Naive thymus-derived CD4-positive, alpha-beta T cell (primary cell): ENCODE measurements at places on chromosomes 4 and X.

DNA sequence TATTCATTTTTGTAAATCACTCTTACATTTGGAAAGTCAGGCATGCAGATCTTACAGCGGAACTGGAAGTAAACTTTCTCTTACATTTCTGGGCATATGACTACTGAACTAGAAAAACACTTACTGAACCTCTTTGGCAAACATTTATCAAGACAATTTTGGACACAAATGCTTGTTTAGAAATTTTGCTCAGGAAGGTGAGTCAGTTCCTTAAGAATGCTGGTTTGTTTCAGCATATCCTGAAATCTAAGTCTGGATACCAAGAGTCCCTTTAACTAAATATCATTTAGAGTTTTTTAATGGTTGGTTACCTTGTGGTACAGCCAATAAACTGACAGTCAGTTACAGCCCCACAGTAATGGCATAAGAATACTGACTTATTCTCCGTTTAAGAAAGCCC is 15.0 kb downstream of the SHISA3 start:
- peaks cover 18% of the 10 kb centered on the region for H3K36me3 ChIP-seq
- no peak overlapping the region for H3K27ac ChIP-seq
- DNase-seq: no peak
- H3K4me1 ChIP-seq: no peaks in the 10 kb centered on the region
- no peak overlapping the region for H3K4me3 ChIP-seq
- H3K27me3 ChIP-seq: no peaks in the 10 kb centered on the region

GRCh38 chr4:8348071-8348470 is 78.5 kb downstream of the HTRA3 start:
- no peak overlapping the region for H3K27ac ChIP-seq
- no peaks in the 10 kb centered on the region for H3K27me3 ChIP-seq
- no peak overlapping the region for H3K4me3 ChIP-seq
- no peak for DNase-seq
- no peaks in the 10 kb centered on the region for H3K36me3 ChIP-seq

DNA sequence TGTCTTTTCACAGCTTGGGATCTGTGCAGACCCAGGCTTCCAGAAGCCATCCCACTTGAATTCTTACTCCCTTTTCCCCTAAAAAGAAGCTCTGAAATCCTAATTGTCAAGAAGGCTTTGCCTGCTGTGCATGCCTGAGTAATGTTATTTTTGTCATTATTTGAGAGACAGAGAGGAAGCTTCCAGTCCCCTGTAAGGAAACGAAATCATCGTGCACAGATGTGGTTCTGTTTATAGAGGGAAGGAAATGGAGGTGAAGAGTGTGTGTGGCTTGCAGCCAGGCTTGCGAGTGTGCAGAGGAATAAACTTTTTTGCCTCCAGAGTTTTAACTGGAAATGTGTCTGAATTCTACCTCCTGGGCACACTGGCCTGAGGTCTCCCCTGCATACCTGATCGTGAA is 70.2 kb downstream of the TBL1X start:
- no peak overlapping the region for H3K4me3 ChIP-seq
- no peak overlapping the region for H3K27ac ChIP-seq
- no peak for DNase-seq
- no peaks in the 10 kb centered on the region for H3K27me3 ChIP-seq
- H3K4me1 ChIP-seq: peaks cover 8% of the 10 kb centered on the region

DNA sequence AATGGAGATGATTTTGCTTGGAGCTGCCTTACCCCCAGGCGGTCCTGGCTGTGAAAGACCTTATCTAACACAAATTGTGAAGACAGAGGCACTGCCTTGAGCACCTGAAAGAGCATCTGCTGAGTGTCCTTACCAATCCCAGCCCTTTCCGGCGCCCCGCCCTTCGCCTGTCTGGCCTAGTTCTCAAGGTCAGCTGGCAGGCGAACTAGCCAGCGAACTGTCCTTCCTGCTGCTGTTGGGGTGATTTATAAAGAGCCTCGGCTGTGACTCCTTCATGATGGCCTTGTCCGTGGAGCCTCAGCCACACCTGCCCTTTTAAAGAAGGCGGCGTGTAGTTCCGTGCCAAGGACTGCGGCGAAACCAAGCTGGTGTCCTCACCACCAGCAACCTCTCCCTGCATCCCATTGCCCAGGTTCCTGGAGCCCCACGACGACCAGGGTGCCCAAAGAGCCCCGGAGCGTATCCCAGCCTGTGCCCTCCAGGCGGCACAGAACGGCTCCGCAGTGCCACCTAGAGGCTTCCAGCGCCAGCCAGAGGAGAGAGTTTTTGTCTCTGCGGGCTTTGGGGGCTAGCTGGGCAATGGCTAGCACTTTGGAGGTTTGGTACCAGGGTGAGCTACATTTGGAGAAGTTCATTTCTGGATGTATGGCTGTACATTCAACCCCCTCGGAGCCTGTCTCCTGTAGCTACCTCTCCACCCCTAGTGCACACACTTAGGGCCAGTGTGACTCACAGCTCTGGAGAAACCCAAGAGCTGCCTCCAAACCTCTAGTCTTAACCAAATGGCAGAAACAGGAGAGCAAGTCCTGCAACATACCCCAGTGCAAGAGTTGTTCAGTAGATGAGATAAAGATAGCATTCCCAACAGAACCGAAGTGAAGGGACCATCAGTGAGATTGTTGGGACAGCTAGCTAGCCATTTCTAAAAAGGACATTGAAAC is 36.8 kb upstream of the VMA21 start:
- no peaks in the 10 kb centered on the region for H3K36me3 ChIP-seq
- no peaks in the 10 kb centered on the region for H3K4me1 ChIP-seq
- peak; percentile 7 for DNase-seq
- peaks cover 5% of the 10 kb centered on the region for H3K27me3 ChIP-seq
- H3K4me3 ChIP-seq: peak overlapping the region; percentile 26
- H3K27ac ChIP-seq: no peak overlapping the region

DNA sequence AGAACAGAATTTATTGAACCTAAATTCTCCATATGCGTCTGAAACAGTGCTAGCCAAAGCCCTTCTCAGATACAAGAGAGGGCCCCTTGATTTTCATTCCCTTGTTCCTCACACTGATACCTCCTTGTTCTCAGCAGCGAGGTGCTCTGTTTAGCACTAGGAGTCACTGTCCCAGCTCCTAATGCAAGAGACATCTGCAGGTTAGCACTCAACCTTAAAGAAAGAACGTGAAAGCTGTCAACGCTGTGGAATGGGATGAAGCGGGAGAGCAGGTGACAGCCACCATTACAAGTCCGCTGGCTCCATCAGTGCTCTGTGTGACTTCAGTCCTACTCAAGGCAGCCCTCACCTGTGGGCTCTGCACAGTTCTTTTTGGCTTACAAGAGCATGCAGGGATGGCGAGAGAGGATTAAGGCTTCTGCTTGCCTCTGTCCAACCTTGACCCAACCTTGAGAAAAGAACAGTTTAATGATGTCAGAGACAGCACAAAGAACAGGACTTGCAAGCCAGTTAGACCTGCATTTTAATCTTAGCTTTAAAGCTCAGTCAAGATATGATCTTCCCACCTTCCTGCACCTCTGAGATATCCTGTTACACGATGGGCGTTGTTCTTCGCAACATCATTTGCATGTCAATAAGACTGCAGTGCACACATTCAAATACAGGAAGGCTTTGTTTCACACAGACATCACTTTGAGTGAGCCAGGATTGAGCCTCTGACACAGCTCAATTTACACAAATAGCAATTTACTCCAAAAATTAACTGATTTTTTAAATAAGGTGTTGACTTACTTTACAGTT is 95.1 kb downstream of the ARSF start:
- no peak overlapping the region for H3K27ac ChIP-seq
- no peak for DNase-seq
- no peak overlapping the region for H3K4me3 ChIP-seq
- no peaks in the 10 kb centered on the region for H3K4me1 ChIP-seq

GRCh38 chrX:18129690-18130089 is 91.0 kb downstream of the BEND2 start:
- DNase-seq: no peak
- no peak overlapping the region for H3K27ac ChIP-seq
- no peak overlapping the region for H3K4me3 ChIP-seq
- H3K27me3 ChIP-seq: no peaks in the 10 kb centered on the region

GRCh38 chr4:80407246-80407645 is 71.7 kb downstream of the CFAP299 start:
- no peaks in the 10 kb centered on the region for H3K36me3 ChIP-seq
- no peaks in the 10 kb centered on the region for H3K27me3 ChIP-seq
- DNase-seq: no peak
- H3K4me1 ChIP-seq: no peaks in the 10 kb centered on the region
- no peak overlapping the region for H3K4me3 ChIP-seq
- no peak overlapping the region for H3K27ac ChIP-seq

GRCh38 chr4:182320580-182320979 is 77.4 kb downstream of the TENM3 start:
- no peak overlapping the region for H3K4me3 ChIP-seq
- no peaks in the 10 kb centered on the region for H3K36me3 ChIP-seq
- no peak overlapping the region for H3K27ac ChIP-seq

- H3K4me3 ChIP-seq: no peak overlapping the region
- no peaks in the 10 kb centered on the region for H3K4me1 ChIP-seq
- DNase-seq: no peak
Measured at GRCh38 chrX:8721536-8721935, 10.4 kb downstream of the ANOS1 start.

- H3K4me3 ChIP-seq: no peak overlapping the region
- no peaks in the 10 kb centered on the region for H3K36me3 ChIP-seq
- H3K4me1 ChIP-seq: no peaks in the 10 kb centered on the region
- H3K27me3 ChIP-seq: no peaks in the 10 kb centered on the region
Measured at GRCh38 chr4:99827454-99827853, 10.8 kb downstream of the DAPP1 start.

DNA sequence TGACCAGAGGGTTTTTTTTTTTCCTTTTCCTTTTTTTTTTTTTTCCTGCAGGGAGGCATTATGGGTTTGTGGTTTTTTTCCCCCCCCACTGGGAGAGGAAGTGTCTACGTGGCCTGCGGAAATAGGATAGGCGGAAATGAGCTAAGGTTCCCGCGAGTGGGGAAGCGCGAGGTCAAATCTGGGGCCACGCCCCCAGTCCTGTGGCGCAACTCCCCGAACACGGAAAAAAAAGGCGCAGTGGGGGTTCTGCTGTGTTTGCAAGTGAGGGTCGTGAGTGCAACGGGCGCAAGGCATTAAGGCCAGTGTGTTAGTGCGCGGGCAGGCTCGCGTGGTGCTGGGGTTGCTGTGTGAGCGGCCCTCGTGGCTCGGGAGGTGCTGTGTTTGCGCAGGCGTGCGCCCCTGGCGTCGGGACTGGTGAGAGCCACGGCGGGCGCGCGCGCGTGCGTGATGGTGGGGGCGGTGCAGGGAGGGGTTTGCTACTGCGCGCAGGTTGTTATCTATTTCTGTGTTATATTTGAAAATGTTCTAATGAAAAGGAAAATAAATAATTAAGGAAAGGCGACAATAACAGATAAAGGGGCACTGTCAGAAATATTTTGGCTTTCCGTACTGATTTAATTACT is 685 bp upstream of the MORF4L2 start:
- H3K36me3 ChIP-seq: no peaks in the 10 kb centered on the region
- peak; percentile 91 for DNase-seq
- H3K27me3 ChIP-seq: no peaks in the 10 kb centered on the region
- H3K4me1 ChIP-seq: peaks cover 13% of the 10 kb centered on the region

DNA sequence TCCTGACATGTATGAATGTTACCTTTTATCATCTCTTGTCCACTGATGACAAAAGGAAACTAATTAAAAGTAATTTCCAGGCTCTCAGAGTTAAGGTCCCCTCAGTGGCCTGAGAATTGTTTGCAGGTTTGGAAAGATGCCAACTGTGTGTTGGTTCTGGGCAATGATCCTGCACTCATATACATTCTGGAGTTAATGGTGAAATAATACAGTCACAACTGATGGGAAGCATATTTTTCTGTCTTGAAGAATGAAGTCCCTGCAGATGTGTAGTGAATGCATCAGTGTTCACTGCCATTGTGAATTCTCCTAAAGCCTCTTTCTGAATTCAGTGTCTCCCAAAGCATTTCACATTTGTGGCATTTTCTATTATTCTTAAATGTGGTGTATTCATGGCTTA is 238.1 kb upstream of the PPP1R2C start:
- no peaks in the 10 kb centered on the region for H3K4me1 ChIP-seq
- H3K27ac ChIP-seq: no peak overlapping the region
- no peak overlapping the region for H3K4me3 ChIP-seq
- no peak for DNase-seq
- H3K27me3 ChIP-seq: no peaks in the 10 kb centered on the region

- no peak overlapping the region for H3K4me3 ChIP-seq
- no peaks in the 10 kb centered on the region for H3K4me1 ChIP-seq
- no peak overlapping the region for H3K27ac ChIP-seq
- no peaks in the 10 kb centered on the region for H3K36me3 ChIP-seq
- H3K27me3 ChIP-seq: peaks cover 16% of the 10 kb centered on the region
Measured at GRCh38 chrX:137567682-137568232, 1.8 kb downstream of the ZIC3 start.

DNA sequence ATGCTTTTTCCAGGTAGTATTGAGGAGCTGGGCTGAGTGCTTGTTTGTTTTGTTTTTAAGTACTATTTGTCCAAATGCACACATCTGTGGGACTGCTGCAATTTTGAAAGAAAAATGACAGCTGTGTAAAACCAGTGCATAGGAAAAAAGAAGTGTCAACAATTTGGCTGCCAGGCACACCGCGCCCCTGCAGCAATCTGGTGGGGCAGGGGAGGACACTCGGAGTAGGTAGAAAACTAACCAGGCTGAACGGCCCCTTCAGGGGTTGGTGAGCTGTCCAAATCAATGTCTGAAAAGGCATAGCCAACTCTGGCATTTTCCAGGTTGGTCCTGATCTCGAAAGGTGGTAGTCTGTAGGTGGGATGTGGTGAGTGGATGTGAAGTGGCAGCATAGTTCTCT is 1.1 kb downstream of the LDOC1 start:
- no peaks in the 10 kb centered on the region for H3K27me3 ChIP-seq
- DNase-seq: no peak
- no peaks in the 10 kb centered on the region for H3K36me3 ChIP-seq
- no peak overlapping the region for H3K27ac ChIP-seq
- H3K4me3 ChIP-seq: no peak overlapping the region

GRCh38 chr4:145909773-145910172 is 28.9 kb downstream of the ZNF827 start:
- DNase-seq: no peak
- no peaks in the 10 kb centered on the region for H3K27me3 ChIP-seq
- H3K4me1 ChIP-seq: no peaks in the 10 kb centered on the region
- H3K4me3 ChIP-seq: no peak overlapping the region
- H3K36me3 ChIP-seq: no peaks in the 10 kb centered on the region

- no peak for DNase-seq
- H3K27ac ChIP-seq: no peak overlapping the region
- no peaks in the 10 kb centered on the region for H3K27me3 ChIP-seq
- H3K36me3 ChIP-seq: no peaks in the 10 kb centered on the region
Measured at GRCh38 chrX:153845195-153845594, 14.9 kb upstream of the PDZD4 start.
